ENCODE measurements at places on chromosomes 7 and 10. TPM values are rescaled to one million over a fixed set of nuclear protein-coding genes. Genes with fewer than 3 reads are reported as not detected.

The FRMD4A gene
- total RNA-seq: 25.5 TPM

DNA sequence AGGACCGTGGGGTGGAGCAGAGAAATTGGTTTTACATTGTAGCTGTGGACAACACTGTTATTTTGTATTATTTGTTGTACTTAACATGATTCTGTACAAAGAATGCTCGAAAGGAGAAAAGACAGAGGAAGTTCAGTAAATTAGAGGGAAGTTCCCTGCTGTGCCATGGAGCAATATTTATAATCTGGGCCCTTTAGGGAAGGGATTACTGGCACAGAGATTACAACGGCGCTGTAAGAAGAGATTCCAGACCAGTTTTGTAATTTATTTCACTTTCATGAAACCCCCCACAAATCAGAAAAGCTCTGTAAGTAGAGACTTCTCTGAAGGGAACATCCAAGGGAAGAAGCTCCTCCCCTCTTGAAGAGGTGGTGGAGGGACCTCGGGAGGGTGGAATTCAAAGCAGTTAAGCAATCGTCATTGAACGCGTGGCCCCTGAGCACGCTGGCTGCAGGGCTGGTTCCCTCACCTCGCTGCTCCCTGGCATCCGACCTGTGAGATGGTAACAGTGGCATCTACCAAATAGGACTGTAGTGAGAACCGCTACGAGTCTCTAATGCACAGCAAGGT, 113.5 kb downstream of the KLF6 start:
- no peak for DNase-seq

The FAM25G gene
- total RNA-seq: not detected

DNA sequence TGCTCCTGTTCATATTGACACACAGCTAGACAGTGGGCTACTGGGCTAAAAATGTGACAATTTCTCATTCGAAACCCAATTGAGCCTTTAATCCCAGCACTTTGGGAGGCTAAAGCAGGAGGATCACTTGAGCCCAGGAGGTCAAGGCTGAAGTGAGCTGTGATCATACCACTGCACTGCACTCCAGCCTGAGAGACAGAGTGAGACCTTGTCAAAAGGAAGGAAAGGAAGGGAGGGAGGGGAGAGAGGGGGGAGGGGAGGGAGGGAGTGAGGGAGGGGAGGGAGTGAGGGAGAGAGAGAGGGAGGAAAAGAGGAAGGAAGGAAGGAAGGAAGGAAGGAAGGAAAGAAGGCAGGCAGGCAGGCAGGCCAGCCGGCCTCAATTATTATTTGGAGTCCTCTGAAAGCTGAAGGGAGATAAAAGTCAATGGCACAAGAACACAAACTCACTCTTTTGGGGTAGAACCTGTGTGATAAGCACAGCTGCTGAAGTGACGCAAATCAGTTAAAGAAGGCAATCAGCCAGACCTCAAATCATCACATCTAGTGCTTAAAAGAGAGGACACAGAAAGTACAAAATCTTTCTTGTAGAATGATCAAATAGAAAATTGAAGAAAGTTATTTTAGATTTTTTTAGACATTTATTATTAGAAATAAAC, 98.1 kb downstream of the CCDC71L start:
- no peak for DNase-seq

DNA sequence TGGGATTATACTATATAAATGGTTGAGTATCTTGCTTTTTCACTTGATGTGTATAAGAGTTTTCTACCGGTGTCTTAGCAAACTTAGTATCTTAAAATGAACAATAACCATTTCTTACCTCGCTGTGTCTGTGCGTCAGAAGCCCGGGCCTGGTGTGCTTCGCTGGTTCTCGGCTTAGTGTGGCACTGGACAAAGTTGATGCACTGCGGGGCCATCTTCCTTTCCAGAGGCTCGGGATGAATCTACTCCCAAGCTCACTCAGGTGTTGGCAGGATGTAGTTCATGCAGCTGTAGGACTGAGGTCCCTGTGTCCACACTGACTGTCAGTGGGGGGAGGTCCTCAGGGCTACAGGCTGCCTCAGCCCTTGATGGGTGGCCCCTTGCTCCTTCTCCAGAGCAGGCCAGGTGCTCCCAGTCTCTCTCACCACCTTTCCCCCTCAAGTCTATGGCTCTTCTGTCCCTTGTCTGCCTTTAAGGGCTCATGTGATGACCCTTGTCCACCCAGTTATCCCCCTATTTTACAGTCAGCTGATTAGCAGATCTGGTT, 227.8 kb downstream of the GLRX3 start:
- no peak for DNase-seq

All from sigmoid colon (tissue), 7 donors.